Hematopoietic multipotent progenitor cell treated with erythropoietin and hydrocortisone succinate and interleukin-3 and kit ligand, for 15 days (in vitro differentiated cells): ENCODE measurements at places on chromosomes 5 and 9.

DNA sequence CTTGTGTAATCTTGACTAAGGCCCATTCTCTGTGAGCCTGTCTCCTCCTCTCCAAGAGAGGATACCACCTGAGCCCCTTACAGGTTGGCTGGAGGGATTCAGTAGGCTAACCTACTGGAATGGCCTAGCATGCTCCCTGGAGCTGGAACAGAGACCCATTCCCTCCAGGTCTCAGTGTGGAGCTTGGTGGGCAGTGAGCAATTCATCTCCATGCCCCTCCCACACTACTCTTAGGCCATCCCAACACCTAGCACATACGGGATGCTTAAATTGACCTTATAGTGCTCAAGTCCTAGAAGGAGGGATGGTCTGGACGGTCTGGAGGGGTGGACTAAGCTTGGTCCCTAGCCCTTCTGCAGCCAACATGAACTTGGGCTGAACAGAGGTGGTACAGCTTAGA, 75.6 kb downstream of the CRB2 start:
- DNase-seq = no peak

- no peak for DNase-seq
Measured at GRCh38 chr5:158463938-158464337, 605.0 kb upstream of the CLINT1 start.

DNA sequence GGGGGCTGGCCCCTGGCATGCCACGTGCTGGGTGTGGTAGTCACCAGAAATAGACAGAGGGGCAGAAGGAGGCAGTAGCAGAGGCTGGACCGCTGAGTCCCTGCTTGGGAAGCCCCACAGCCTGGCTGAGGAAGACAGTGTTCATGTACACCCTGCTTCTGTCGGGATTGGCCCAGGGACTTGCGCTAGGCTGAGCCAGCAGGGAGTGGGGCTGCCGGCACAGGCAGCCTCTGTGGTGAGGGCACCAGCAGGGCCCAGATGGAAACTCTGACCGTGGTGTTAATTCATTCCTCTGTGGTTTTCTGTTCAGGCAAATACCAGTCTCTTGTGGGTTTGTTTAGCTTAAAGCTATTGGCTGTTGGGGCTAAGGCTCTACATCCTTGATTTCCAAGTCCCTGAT, 108.6 kb upstream of the RAD23B start:
- no peak for DNase-seq

DNA sequence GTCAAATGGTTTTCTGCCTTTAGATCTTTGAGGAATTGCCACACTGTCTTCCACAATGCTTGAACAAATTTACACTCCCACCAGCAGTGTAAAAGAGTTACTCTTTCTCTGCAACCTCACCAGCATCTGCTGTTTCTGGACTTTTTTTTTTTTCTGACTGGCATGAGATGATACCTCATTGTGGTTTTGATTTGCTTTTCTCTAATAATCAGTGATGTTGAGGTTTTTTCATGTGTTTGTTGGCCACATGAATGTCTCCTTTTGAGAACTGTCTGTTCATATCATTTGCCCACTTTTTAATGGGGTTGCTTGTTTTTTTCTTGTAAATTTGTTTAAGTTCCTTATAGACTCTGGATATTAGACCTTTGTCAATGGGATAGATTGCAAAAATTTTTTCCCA, 129.2 kb upstream of the PTGER4 start:
- no peak for DNase-seq

- no peak for DNase-seq
Measured at GRCh38 chr9:81371824-81372223, 317.5 kb downstream of the TLE1 start.

DNA sequence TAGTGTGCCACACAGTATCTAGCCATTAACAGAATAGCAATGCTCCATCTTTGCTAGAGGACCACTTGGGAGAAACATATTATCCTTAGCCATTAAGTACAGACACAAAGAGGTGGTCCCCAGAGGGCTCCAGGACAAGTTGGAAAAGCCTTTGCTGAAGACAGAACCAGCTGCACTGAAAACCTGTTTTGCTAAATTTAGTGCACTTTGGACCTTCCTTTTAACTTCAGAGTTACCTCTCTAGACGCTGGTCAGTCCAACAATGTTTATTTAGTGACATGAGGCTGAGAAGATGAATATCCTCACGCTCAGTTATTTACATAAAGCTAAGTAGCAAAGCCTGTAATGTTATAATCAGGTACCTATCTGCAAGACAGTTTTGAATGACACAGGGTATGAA, 265.0 kb upstream of the ZNF608 start:
- no peak for DNase-seq

DNA sequence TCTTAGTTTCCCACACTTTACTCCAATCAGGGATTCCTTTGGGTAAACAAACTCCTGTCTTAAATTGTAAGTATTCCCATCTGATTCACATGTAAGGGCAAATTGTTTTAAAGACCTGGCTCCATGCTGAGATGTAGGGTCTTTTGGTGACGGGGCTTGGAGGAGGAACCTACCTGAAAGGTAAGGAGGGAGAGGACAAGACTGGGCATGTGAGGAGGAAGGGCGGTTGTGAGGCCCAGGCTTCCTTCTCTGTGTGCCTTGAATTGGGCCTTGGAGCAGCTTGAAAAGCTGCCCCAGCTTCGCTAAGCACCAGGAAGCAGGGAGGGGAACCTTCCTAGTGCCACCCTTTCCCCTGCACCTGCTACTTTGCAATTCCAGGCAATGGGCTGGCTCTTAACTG, 86.8 kb downstream of the C9orf152 start:
- DNase-seq = no peak

DNA sequence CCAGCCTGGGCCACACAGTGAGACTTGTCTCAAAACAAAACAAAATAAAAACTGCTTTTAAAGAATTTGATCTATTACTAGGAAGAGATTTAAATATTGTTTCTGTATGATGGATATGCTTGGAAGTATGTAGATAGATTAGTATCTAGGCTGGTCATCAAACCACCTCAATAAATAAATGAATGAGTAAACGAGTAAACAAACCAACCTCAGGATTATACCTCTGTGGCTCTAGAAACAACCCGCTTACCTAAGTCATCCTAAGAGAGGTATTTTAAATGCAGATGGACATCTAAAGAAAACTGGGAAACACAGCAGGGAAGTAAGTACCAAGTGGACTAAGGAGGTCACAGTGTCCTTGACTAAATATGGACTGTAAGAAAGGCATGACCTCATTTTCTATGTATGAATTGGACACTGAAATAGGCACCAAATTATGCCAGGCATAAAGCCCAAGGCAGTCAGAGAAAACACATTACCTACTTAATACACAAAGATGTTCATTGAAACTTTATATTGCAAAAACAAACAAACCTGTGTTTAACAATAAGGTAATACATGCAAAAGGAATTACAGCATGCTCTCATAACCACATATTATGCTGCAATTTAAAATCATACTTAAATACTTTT, 7.3 kb downstream of the ANKH start:
- DNase-seq = no peak

DNA sequence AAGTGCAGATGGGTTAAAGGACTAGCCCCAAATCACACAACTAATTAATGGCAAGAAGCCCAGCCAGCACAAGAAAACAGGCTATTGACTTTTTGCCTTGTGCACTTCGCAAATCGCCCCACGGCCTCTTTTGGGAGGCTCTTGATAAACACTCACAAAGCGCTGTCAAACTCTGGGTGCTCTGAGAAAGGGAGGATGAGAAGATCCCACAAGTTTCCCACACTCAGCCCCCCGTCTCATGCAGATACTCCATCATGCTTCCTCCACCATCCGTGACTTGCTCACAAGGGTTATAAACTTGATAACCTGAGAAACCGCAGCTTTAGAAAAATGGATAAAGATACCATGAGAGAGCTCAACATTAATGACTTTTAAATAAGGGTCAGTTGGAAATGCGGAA, 219.7 kb downstream of the EBF1 start:
- no peak for DNase-seq

DNA sequence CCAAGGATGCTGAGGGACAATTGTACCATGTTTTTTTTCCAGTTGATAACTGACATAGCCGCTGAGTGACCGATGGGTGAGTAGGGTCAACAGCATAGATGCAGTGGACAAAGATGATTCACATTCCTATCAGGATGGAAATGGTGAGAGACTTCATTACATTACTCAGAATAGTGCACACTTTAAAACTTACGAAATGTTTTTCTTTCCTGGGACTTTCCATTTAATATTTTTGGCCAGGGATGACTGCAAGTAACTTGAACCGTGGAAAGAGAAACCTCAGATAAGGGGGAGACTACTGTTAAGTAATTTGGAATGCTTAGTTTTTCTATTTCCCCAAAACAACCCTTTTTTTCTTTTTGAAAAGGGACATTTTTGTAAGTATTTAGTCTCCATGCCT, 3.0 kb upstream of the TUSC1 start:
- no peak for DNase-seq

- no peak for DNase-seq
Measured at GRCh38 chr5:83496626-83497025, 25.1 kb downstream of the VCAN start.

GRCh38 chr5:143228597-143229293, 174.7 kb downstream of the NR3C1 start:
- DNase-seq = no peak

GRCh38 chr5:6837519-6838110, 124.4 kb downstream of the TENT4A start:
- peak; percentile 23 for DNase-seq

- no peak for DNase-seq
Measured at GRCh38 chr5:40842351-40842750, 1.2 kb downstream of the CARD6 start.

DNA sequence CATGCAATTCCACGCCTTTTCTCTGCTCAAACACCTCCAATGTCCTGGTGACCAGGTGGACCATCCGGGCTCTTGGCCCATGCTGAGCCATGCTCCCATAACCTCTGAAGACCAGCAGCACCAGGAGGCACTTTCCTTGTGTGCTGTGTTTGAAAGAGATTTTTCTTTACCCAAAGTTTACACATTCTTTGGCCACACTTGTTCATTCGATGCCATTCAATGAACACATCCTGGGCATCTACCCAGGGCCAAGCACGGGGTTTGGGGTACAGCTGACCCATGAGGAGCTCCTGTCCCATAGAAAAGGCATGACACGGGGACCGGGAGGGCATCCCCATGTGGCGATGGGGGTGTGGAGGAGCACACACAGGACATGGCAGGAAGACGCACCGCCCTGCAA, 77.1 kb upstream of the IRX1 start:
- DNase-seq = no peak

DNA sequence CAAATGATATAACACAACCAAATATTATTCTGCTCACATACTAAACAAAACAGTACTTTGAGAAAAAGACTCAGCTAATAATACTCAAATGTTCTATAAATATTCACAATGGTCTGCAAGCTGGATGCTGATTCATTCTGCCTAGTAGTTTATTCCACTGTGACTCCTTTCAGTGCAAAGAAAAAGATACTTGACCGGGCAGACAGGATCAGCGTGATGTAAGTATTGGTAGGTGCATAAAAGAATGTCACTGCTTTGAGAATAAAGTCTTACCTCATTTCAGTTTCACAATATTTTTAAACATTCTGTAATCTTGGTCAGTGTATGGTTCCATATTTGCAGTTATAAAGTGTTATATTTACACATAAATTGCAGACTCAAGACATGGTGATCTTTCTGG, 223.0 kb upstream of the NUDT12 start:
- DNase-seq = no peak

GRCh38 chr5:110638970-110639902, 87.2 kb downstream of the TMEM232 start:
- no peak for DNase-seq

DNA sequence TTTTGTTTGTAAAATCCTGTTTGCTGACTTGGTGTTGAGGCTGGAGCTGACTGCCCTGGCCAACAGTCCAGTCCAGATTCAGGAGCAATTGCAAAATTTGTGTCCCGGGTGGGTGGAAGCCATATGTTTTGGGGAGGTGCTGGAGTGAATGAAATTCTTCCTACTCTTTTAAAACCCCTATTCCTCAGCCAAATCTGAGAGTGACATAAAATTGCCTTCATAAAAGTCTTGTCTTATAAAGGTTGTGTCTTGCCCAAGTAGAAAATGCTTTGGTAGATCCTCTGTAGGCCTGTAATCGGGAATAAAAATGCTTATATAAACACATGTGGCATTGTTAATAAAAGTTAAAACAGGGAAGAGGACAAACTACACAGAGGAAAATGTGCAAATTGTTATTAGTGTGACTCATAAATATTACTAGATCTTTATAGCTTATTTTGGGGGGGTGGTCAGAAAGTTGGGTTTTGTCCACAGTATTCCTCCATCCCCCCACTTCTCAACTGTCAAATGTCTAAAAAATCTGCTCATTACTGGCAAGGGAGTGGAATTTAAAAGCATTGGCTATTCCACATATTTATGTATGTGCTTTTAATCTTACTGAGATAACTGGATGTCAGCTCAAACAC, 45.6 kb downstream of the NNT start:
- no peak for DNase-seq

DNA sequence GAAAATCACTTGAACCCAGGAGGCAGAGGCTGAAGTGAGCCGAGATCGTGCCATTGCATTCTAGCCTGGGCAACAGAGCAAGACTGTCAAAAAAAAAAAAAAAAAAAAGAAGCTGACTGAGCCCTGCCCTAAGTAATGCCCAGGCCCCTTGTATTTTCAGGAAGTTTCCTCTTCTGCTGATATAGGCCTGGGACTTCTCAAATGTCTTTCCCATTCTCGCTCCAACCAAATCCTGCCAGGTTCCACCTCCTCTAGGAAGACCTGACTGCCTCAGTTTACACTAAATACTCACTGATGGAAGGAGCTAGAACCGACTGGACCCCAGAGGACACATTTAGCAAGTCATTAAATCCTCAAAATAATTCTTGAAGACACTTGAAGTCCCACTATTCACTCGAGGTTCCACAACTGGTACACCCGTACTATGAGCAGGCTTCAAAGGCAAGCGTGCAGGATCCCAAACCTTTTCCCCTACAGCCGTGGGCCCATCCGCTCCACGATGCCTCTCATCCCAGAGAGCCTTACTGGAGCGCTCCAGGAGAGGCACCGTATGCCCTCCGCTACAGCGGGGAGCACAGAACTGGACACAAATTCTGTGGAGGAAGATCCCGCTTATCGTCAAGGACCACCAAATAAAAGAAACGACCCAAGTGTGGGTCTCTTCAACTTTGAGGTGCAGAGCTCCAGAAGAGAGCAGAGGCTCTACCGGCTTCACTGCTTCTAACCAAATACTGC, 676 bp downstream of the NOL6 start:
- no peak for DNase-seq

GRCh38 chr5:56402266-56403220, 169.4 kb upstream of the ANKRD55 start:
- DNase-seq = no peak

GRCh38 chr9:15717290-15717967, 164.6 kb downstream of the CCDC171 start:
- no peak for DNase-seq

- no peak for DNase-seq
Measured at GRCh38 chr5:84255315-84255714, 129.4 kb downstream of the EDIL3 start.

DNA sequence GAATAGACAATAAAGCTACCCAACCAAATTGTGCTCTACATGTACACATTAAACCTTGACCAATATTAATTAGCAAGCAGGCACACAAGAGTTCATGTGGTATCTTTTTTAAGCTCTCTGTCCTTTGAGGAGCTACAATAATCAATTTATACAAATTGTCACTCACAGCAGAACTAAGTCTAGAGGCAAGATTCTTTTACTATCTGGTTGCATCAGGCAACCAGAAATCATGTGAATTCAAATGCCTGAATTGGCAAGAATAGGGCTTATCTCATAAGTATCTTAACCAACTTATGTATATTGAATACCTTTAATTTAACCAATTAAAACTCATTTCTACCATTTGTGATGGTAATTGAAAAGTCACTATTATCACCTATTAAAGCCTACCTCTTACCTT, 145.5 kb upstream of the HAPLN1 start:
- DNase-seq = no peak
